ENCODE measurements at places on chromosomes 12 and 14. TPM values are rescaled to one million over a fixed set of nuclear protein-coding genes. Genes with fewer than 3 reads are reported as not detected.

DNA sequence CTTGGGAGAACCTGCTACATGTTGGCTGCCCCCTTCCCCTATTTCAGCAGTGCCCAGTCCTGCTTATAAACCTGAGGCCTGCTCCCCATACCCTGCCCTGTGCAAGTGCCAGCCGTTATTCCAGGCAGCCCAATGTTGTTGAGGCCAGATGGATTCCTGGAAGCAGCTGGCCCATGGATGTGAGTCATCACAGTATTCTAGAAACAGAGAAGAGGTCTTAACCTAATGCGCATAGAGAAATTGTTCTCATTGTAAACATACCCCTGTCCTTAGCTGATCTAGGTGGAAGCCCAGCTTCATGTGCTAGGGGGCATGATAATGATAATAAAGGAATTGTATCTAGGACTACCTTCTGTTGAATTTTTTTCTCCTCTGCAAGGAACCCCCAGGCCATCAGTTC lies 69.7 kb downstream of the TSPAN11 start:
- H3K27me3 ChIP-seq = no peaks in the 10 kb centered on the region
- no peak for DNase-seq
- no peak overlapping the region for H3K4me3 ChIP-seq
- H3K36me3 ChIP-seq = no peaks in the 10 kb centered on the region
- no peak overlapping the region for H3K27ac ChIP-seq

DNA sequence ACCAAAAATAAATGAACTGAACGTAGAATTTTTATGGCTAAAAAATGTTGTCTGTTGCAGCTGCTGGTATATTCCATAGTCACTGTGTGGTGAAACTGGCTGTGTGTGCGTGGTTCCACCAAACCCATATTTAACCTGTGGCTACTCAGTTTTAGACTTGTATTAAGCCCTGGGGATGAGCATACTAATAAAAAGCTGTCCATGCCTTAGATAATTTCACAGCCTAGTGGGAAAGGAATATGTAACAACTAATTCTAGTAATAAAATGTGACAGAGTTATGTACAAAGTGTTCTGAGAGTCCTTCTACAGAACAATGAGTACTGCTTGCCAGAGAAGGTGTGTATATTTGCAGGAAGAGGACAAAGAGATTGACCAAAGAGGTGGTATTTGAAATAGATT lies 125.5 kb downstream of the TMTC3 start:
- H3K4me1 ChIP-seq = no peaks in the 10 kb centered on the region
- no peaks in the 10 kb centered on the region for H3K27me3 ChIP-seq
- no peak for DNase-seq
- no peak overlapping the region for H3K27ac ChIP-seq

- H3K27me3 ChIP-seq = no peaks in the 10 kb centered on the region
- no peak overlapping the region for H3K27ac ChIP-seq
- no peak overlapping the region for H3K4me3 ChIP-seq
- no peaks in the 10 kb centered on the region for H3K36me3 ChIP-seq
These were observed 152.0 kb downstream of the NDUFA12 start for GRCh38 chr12:94851396-94852028.

- H3K27ac ChIP-seq = no peak overlapping the region
- H3K4me1 ChIP-seq = peaks cover 50% of the 10 kb centered on the region
- no peaks in the 10 kb centered on the region for H3K27me3 ChIP-seq
- no peak overlapping the region for H3K4me3 ChIP-seq
- DNase-seq = no peak
- no peaks in the 10 kb centered on the region for H3K36me3 ChIP-seq
These were observed 75.7 kb downstream of the SSPN start for GRCh38 chr12:26271024-26271423.

- H3K27ac ChIP-seq = no peak overlapping the region
- H3K4me1 ChIP-seq = no peaks in the 10 kb centered on the region
- H3K4me3 ChIP-seq = no peak overlapping the region
- DNase-seq = no peak
- H3K27me3 ChIP-seq = no peaks in the 10 kb centered on the region
These were observed 15.7 kb downstream of the MDM2 start for GRCh38 chr12:68823696-68824095.

DNA sequence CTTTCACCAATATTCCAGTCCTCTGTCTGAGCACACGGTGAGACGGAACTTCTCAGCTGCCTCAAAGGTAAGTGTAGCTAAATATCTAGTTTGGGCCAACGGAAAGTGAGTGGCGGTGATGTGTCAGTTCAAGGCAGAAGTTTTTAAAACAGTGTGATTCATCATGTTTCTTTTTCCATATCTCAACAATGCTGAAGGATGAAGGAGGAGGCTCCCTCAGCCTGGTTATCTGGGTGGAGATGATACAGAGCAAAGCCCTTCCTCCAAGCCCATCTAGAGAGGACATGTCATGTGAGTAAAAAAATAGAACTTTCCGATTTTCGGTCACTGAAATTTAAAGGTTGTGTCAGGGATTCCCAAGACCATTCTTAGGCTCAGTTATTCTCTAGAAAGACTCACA lies 13.1 kb upstream of the ANP32D start:
- DNase-seq = no peak
- H3K36me3 ChIP-seq = no peaks in the 10 kb centered on the region
- H3K4me3 ChIP-seq = no peak overlapping the region
- no peaks in the 10 kb centered on the region for H3K27me3 ChIP-seq
- no peaks in the 10 kb centered on the region for H3K4me1 ChIP-seq

SERPINA10 gene
- not detected for polyA plus RNA-seq

NEUROD4 gene
- not detected for polyA plus RNA-seq
